Pons (tissue), 1 donor: ENCODE measurements at places on chromosomes 7 and 10.

DNA sequence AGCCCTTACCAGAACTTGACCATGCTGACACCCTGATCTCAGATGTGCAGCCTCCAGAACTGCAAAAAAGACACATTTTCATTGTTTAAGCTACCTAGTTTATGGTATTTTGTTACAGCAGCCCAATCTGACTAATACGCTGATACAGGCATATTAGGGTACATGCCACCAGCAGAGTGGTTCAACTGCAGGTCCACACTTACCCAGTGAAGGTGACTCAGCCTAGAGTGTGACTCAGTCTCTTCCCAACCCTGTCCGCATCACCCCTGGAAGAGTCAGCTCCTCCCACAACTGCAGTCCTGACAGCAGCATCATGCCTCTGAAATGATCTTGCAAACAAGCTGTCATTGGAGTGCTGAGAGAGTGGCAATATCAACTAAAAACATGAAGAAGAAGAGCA is 30.8 kb upstream of the GOT1 start:
- no peak for DNase-seq

DNA sequence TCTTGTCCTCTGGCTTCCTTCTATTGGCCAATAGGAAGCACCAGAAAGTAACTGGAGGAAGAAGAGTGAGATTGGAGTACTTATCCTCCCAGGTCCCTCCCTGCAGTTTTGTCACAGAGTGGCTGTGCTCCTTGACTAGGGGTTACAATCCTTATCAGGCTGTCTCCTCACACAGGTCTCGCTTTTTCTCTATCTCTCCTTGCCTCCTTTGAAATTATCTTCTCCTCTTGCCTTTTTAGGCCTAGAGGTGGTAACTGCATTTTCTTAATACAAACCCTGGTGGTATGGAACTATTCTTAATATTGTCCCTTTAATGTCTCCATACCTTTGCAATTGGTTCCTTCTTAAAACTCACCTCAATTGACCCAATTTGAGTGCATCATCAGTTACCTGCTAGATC is 2.7 kb downstream of the PRSS37 start:
- DNase-seq, result no peak

- DNase-seq, result peak; percentile 90
Measured at GRCh38 chr10:48363617-48364355, 57.3 kb downstream of the MAPK8 start.

GRCh38 chr10:6973899-6974298 is 393.8 kb upstream of the PRKCQ start:
- DNase-seq, result no peak

GRCh38 chr7:81692146-81692905 is 77.5 kb downstream of the HGF start:
- DNase-seq, result no peak

- no peak for DNase-seq
Measured at GRCh38 chr10:58570307-58570723, 57.6 kb downstream of the BICC1 start.

DNA sequence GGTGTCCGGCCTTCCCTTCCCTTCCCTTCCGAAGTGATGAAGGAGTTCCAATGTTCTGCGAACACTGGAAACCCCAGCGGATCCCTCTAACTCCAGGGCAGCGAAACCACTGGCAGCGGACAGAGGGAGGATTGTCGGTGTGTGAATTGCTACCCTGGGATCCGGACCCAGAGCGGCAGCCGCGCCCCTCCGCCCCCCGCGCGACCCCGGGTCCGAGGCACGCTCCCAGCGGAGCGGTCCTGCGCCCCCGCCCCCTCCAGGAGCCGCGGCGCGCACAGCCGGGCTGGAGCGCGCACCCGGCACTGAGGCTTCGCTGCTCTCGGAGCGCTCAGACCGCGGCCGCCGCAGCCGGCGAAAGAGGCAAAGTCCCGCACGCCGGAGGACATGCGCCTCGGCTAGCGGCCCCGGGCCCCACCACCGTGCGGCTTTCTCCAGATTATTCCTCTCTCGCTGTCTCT is at the start of gene PTPRZ1:
TSS of gene PTPRZ1 (plus strand) at position 331 of the 458 bp plus-strand sequence. CDS start 339 bp downstream, outside the sequence.
- no peak for DNase-seq

- peak; percentile 96 for DNase-seq
Measured at GRCh38 chr10:663831-664251, 25.6 kb downstream of the DIP2C start.

DNA sequence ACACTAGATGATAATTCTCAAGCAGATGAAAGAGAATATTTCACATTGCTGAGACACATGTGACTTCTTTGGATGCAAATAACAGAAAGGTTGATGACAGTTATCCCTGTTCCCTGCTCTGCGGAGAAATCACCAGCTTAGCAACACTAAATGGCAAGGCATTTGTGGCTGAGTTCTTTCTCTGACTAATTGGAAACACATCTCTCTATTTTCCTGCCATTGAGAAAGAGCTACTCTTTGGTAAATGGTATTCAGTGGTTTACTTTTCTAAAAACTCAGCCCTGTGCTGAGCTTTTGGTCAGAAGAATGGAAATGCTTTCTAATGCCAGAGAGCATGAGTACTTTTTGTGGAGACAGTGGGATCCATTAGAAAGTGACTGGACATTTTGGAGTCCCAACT is 771.4 kb downstream of the LRMDA start:
- no peak for DNase-seq

- DNase-seq, result no peak
Measured at GRCh38 chr7:9557853-9558252, 1124.4 kb downstream of the NXPH1 start.

DNA sequence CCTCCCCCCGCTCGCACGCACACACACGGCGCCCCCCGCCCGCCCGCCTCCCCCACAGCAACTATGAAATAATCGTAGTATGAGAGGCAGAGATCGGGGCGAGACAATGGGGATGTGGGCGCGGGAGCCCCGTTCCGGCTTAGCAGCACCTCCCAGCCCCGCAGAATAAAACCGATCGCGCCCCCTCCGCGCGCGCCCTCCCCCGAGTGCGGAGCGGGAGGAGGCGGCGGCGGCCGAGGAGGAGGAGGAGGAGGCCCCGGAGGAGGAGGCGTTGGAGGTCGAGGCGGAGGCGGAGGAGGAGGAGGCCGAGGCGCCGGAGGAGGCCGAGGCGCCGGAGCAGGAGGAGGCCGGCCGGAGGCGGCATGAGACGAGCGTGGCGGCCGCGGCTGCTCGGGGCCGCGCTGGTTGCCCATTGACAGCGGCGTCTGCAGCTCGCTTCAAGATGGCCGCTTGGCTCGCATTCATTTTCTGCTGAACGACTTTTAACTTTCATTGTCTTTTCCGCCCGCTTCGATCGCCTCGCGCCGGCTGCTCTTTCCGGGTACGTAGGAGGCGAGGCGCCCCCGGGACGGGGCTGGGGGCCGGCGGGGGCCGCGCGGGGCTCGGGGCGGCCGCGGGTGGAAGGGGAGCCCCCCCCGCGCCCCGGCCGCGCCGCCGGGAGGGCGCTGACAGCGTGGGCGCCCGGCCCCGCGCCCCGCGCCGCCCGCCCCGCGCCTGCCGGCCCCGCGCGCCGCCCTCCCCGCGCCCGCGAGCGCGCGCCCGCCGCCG is 441 bp downstream of the BMI1 start:
- DNase-seq, result peak; percentile 60

DNA sequence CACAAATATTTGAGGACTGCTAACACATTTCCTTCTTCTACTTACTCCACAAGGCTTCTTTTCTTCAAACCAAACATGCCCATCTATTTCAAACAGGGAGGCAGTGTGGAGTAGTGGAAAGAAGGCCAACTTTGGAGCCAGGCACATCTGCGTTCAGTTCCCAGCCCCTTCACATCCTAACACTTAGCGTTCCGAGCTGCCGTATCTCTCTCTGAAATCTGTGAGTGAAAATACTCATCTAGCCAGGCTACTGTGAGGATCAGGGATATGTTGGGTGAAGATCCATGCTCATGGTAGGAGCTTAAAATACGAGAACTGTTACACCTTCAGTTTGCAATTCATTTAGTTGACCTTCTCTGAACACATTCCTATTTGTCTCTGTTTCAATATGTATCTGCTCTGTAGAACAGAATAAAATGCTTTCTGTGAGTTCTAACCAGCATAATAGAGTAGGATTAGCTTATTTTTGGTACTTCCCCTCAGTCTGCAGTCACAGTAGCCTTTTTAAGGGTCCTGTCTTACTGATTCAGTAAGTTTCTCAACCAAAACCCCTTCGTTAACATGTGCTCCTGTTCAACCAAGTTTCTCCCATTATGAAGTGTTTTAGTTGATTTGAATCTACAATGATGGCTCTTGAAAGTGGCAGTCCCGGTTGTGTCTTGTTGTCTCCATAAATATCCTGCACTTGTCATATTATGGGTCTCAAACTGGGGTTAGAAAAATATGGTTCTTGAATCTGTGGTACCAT is 3.3 kb upstream of the MEST start:
- DNase-seq, result peak; percentile 35

GRCh38 chr7:128236924-128237586 is 4.0 kb upstream of the LEP start:
- DNase-seq, result no peak

DNA sequence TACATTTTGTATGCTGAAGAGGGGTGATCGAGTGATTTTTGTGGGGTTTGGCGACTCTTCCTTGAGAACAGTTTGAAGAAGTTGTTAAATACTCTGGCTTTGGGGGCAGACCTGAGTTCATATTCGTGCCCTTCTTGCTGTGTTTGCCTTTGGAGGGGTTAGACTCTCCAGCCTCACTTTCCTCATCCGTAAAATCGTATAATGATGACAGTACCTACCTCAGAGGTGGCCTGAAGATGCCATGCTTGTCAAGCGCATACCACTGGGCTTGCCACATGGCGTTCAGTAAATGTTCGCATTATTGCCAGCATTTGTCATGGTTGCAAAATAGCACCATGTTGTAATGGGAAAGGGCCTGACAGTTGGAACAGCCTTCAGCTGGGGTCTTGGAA is 1.3 kb downstream of the STK17A start:
- DNase-seq, result no peak

DNA sequence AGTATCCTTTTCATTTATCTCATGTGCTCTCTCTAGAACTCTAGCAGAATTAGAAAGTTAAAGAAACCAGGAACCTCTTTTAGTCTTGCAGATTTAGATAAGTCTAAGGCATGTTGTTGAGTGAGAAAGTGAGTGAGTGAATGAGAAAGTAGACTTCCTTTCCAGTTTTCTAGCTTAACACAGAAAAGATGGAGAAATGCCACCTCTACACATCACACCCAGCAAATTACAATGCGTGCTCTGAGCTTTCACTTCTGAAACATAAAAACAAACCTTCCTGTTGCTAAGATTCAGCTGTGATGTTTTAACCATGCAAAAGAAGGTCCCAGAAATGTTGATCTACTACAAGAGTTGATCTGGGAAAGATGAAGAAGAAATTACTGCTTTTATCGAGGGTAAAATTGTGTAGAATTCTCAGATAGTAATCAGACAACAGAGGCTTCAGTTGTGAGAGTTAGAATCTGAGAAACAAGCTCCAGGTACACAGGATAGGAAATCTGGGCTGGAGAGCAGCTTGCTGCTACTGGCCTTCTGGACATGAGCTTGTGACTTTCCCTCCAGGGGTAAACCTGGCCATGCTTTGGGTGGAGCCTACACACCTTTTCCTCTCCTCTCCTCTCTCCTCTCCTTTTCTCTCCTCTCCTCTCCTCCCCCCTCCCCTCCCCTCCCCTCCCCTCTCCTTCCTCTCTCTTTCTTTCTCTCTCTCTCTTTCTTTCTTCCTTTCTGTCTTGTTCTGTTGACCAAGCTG is 4.6 kb downstream of the CYP3A5 start:
- DNase-seq, result no peak
